Hematopoietic multipotent progenitor cell treated with erythropoietin and hydrocortisone succinate and interleukin-3 and kit ligand, for 15 days (in vitro differentiated cells): ENCODE measurements at places on chromosomes 12 and 14.

DNA sequence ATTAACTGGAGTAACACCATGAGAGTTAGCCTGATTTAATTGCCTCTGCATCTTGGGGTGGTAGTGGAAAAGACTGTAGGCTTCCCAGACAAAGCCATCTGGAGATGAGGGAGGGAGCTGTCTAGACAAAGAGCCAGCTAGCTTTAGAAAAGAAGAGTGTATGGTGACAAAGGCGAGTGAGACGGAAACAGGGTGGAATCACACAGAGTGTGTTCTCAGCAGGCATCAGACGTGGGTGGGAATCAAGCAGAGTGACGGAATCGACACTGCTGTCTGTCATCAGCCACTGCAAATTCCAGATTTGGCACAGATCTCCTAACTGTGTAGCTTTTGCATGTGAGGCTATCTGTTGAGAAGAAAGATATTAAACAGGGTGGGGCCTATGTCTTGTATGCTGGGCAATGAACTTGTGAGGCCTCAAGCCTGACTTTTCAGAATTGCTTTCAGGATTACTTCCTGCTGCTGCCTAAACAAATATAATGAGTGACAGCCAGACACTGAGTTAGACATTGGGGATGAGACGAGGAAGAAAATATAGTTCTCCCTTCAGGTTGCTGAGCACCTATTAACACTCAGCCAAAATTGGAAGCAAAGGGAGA, 236.5 kb upstream of the GRIP1 start:
- no peak for DNase-seq

GRCh38 chr14:45893127-45893526, 640.1 kb upstream of the MIS18BP1 start:
- no peak for DNase-seq

GRCh38 chr14:28130610-28131284, 635.8 kb upstream of the FOXG1 start:
- DNase-seq, result no peak

DNA sequence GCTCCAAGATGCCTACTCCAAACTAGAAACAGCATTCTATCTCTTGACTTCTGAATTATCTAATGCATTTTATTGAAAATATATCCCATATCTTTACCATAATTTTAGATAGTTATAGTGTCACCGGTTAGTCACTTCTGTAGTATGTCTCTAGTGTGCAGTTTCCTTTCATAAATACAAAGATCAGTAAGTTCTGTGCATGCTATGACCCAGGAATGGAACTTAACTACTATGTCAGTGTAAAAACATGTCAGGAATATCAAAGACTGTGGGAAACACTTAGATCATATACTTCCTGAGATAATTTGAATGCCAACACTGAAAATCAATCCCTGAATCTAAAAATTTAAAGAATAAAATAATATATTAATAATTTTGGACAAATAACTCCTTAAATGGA, 237.6 kb downstream of the ATXN7L3B start:
- DNase-seq, result no peak

DNA sequence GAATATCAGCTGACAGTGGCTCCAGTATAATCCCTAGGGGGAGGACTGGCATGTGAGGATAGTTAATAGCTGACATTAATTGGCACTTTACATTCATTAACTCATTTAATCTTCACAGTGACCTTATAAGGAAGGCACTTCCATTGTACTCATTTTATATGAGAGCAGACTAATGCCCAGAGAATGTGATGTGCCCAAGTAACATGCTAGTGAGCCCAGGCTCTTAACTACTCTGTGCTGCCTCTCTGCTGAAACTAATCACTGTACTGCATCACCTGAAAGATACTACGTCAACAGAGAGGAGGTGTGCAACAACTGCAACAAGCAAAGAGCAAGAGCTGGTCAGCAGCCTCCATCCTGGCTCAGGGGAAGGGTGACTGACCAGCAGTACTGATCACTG, 40.1 kb downstream of the GALNT4 start:
- no peak for DNase-seq

DNA sequence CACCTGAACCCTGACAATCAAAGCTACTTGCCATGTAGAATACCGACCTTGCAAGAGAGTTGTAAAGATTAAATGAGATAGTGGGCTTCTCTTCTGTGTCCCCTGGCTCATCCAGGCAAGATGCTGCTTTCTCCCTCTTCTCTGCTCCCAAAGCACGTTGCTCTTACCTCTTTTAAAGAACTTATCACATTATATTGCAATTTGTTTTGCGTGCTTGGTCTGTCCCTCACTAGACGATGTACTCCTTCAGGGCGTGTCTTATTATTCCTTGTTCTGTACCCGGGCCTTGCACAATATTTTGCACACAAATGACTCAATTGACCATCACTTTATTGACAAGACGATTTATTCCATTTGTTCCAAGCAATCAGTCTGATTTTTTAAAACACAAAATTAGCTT, 3.3 kb downstream of the DCN start:
- no peak for DNase-seq

DNA sequence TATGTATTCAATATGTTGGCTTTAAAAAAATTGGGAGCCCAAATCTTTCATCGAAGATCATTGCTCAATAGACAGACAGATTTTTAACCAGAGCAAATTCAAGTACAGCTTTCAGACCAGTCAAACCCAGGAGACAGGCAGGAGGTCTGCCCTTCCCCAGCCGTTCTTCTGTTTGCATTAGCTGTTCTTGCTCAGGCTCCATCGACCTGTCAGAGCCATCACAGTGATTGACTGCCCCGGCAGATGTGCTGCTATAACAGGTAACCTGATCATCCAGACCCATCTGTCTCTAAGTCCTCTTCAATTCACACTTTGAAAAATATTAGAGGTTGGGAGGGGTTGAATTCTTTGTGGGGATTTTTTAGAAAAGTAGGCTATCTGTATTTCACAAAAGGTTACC, 453.5 kb downstream of the FOXG1 start:
- DNase-seq, result no peak

- DNase-seq, result no peak
These were observed 17.6 kb downstream of the DUSP6 start for GRCh38 chr12:89334548-89335169.
